ENCODE measurements at places on chromosomes 2 and 18.
A peak's percentile ranks its signal among the peaks of the same experiment; 100 is the strongest.

GRCh38 chr18:39571511-39571910 is 2005.9 kb upstream of the CELF4 start:
- peak; percentile 18 for DNase-seq

GRCh38 chr2:42314892-42315468 is 46.0 kb downstream of the COX7A2L start:
- peak; percentile 95 for DNase-seq

DNA sequence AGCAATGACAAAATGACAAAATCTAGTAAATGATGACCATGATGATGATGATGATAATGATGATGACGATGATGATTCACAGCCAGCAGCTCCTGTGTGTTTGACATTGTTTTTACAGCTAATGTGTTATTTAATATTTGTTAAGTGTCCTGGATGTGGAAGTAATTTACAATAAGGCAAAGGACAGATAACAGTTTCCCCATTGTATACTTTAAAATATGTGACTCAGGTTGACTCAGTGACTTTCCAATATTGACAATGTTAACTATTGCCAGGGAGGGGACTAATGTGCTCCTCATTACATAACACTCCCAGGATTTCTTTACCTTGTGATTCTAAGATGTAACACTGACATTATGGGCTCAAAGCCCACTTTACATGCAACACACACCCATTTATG is 602.2 kb downstream of the FBXO15 start:
- DNase-seq, result no peak

GRCh38 chr2:8994386-8994785 is 9.1 kb downstream of the MBOAT2 start:
- DNase-seq, result no peak

- DNase-seq, result no peak
Measured at GRCh38 chr2:194319222-194319992, 1337.6 kb upstream of the SLC39A10 start.

GRCh38 chr2:168015274-168015953 is 232.0 kb downstream of the STK39 start:
- DNase-seq, result no peak

DNA sequence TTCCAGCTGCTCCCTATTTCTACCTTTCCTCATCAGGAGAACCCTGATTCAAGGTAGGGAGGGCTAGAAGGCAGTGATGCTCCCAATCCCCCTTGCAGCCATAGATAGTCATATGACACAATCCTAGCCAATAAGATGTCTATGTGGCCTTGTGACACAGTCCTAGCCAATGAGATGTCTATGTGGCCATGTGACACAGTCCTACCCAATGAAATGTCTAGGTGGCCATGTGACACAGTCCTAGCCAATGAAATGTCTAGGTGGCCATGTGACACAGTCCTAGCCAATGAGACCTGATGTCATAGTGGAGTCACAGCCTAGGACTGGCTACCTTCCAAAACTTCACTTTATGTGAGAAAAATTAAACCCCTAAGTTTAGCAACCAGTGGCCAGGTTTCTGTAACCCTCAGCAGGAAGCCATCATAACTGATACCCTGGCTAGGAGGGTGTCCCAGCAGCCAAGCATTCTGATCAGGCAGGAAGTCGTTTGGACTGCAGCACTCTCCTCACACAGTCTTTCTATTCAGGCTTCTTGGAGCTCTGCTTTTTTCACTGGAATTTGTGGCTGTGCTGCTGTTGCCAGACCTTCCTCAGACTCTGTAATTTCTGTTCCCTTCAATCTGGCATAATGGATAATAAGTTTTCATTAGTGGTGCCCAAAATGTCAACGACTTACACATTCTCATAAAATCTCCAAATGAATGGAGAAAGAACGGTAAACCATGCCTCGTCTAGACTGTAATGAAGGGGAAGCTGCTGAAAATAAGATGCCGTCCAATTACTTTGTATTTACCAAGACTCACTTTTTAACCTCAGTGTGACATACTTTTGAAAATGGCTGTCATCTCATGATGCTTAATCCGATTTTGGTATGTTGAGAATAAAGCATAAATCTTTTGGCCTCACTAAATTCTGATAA is 165.0 kb upstream of the NCKAP5 start:
- peak; percentile 67 for DNase-seq

DNA sequence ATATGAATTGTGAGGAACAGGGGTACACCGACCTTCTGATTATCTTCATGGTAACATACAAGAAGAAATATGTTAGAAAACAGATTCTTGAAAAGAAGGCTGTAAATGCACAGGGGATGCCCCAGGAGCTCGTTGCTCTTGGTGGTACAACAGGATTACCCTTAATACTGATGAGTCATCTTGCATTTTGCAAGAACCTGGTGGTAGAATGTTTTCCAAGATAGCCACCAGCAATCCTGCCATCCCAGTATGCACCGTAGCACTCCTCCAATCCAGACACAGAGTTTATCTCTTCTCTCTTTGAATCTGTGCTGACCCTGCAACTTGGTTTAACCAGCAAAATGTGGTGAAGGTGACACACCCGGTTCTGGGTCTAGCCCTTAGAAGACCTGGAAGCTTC is 238.3 kb downstream of the EN1 start:
- DNase-seq, result no peak

- no peak for DNase-seq
Measured at GRCh38 chr2:226164512-226164911, 635.1 kb downstream of the IRS1 start.

- no peak for DNase-seq
Measured at GRCh38 chr2:21270708-21271122, 146.9 kb downstream of the TDRD15 start.

- peak; percentile 68 for DNase-seq
Measured at GRCh38 chr2:25740810-25741381, 67.5 kb upstream of the DTNB start.

- no peak for DNase-seq
Measured at GRCh38 chr2:79552653-79553052, 39.8 kb downstream of the CTNNA2 start.

GRCh38 chr2:54386585-54386984 is 69.5 kb upstream of the SPTBN1 start:
- no peak for DNase-seq

GRCh38 chr2:134778372-134778771 is 59.6 kb upstream of the TMEM163 start:
- no peak for DNase-seq

DNA sequence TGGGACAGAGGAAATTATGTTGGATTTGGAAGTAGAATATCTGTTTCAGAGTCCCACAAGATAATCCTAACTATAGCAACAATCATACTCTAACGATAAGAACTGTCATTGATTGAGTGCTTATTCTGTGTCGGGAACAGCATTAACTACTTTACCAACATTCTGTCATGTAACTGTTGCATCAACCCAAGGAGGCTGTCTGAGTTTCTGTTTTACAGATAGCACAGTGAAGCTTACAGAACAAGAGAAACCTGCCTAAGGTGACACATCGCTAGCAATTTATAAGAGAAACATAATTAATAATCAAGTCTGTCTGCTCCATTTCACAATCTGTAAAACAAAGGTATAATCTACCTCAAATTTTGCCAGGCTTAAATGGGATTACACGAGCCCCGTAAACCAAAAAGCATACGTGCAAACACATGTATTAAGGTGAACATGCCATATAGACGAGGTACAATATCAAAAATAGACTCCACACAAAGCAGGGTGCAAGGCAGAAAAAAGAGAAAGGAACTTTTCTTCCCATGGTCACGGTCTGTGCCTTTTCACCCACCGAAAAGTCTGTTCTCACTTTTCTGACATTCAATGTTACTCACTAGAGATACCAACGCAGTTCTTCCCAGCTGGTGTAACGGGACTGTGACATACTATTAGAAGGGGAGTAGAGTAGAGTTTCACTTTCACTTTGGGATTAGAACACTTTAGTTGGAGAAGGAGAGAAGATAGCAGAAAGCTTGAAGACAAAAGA is 37.2 kb upstream of the SLC8A1 start:
- DNase-seq, result peak; percentile 31

DNA sequence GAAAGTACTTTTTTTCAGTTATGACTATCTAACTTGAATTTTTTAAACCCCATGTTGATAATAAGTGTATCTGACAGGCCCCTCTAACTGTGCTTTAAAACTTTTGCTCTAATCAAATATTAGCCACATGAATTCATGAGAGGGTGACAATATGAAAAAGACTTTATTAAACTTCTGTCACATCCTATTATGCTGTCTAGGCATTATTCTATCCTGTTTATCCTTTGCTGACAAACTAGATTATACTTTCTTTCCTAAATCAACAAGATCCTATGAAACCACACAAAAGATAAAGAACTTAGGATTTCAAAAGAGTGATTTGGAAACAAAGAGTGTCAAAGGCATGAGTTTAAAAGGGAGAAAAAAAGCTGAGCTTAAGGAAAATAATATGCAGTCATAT is 57.8 kb downstream of the ST6GAL2 start:
- DNase-seq, result no peak

DNA sequence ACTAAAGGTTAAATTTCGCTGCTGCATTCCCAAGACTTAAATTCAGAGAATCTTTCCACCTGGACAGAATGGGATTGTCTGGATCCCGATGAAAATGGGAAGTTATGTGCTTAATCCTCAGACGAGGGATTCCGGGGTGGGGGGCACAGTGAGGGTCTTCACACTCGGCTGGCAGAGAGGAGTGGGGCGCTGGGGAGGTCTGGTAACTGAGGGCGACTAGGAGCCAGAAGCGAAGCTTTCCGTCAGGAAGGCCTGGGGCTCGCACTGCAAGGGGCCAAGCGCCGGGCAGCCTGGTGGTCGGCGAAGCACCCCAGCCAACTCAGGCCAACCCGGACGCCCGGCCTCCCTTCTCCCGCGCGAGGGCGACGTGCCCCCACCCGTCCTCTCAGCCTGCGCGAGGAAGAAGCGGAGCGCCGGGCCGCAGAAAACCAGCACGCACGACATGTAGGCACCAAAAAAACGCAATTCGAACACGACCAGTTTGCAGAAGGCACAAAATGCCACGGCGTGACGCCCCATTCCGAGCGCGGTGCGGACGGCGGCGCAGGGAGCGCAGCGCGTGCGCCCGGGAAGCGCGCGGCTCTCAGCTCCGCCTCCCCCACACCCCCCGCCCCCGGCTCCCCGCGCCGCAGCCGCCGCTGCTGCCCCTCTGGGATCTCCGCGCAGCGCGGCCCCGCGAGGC is 188.1 kb downstream of the ZEB2 start:
- DNase-seq, result no peak

DNA sequence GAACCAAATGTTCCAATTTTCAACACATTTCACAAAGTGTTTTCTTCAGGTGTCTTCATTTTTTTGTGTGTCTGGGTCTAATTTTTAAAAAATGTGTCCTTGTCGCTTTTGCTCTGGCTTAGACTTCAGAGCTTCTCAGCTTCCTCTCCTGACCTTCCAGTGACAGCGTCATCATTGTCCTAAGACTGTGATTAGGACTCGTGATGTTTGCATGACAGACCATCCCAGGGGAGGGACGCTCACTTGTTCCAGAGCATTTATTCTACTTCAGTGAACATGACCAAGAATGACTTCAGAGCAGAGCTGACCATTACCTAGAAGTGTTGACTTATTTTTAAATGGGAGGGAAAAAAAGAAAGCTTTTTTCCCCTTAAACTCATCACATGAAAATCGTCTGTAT is 591.9 kb downstream of the IRS1 start:
- DNase-seq, result no peak

- peak; percentile 10 for DNase-seq
Measured at GRCh38 chr2:102771114-102771513, 9.3 kb downstream of the TMEM182 start.

- no peak for DNase-seq
Measured at GRCh38 chr2:33532146-33532545, 55.7 kb downstream of the RASGRP3 start.

DNA sequence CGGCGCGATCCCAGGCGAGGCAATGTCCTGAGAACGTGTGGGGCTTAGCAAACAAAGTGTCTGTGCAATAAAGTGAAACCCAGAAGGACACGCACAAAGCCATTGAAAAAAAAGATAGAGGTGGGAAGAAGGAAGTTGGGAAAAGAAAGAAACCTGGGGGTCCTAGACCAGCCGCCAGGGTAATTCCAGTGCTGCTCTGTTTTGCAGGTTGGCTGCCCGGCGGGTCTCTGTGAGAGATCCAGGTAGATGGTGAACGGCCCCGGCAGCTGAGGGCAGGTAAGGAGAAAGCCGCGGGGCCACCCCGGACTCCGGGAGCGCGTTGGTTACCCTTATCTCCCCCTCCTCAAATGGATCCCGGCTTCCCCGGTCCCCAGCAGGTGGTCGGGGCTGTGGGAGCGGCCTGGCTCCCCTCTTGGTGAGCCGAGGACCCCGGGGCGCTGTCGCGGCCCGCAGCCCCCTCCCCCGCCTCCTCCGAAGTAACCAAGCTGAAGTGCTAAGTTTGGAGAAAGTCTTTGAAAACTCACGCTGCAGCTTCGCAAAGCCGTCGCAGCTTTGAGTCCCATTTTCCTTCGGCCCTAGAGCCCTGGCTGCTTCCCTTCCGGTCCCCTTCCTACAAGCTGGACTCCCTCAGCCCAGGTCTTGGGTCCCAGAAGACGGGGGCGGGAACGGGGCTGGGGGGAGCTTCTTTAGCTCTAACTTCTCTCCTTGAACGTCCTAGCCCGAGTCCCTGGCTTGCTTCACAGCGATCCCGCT is 588 bp downstream of the OTX1 start:
- no peak for DNase-seq

DNA sequence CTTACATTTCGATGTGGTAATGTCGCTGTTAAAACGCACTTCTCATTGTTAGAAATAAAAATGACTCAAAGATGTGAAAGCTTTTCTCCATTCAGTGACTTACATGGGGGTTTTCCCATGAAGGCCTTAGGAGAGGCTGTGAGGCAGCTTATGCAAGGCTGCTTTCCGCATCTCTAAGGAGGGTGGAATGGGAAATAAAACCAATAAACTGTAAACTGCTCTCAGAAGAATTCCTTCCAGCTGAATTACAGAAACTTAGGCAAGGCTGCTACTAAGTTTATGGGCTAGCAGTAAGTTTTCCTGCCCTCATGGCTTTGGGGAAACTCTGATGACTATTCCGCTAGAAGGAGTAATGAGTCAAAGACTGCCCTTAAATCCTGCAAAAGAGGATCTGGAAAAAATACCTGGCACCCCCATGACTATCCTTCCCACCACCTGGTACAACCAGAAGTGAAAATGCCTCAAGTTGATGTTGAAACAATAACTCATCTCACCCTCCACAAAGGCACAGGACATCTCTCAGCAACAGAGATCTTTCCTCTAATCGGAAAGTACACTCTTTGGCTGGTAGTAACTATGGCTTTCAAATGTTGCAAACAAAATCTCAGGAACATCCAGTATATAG is 97.7 kb upstream of the SMAD7 start:
- peak; percentile 96 for DNase-seq

- peak; percentile 57 for DNase-seq
Measured at GRCh38 chr2:159551806-159552205, 64.5 kb downstream of the BAZ2B start.

- peak; percentile 35 for DNase-seq
Measured at GRCh38 chr2:207255565-207256470, 90.1 kb upstream of the KLF7 start.
